ENCODE measurements at places on chromosomes 3 and 15. TPM values are rescaled to one million over a fixed set of nuclear protein-coding genes. Genes with fewer than 3 reads are reported as not detected.

- DNase-seq: no peak
Measured at GRCh38 chr15:25241241-25241801, 197.5 kb downstream of the UBE3A start.

SNRPN gene
- total RNA-seq: 234 TPM

- no peak for DNase-seq
Measured at GRCh38 chr3:192889679-192890078, 28.0 kb downstream of the MB21D2 start.

ZDHHC3 gene
- total RNA-seq: 50.1 TPM

- DNase-seq: no peak
Measured at GRCh38 chr3:172029425-172030098, 9.8 kb upstream of the FNDC3B start.

DNA sequence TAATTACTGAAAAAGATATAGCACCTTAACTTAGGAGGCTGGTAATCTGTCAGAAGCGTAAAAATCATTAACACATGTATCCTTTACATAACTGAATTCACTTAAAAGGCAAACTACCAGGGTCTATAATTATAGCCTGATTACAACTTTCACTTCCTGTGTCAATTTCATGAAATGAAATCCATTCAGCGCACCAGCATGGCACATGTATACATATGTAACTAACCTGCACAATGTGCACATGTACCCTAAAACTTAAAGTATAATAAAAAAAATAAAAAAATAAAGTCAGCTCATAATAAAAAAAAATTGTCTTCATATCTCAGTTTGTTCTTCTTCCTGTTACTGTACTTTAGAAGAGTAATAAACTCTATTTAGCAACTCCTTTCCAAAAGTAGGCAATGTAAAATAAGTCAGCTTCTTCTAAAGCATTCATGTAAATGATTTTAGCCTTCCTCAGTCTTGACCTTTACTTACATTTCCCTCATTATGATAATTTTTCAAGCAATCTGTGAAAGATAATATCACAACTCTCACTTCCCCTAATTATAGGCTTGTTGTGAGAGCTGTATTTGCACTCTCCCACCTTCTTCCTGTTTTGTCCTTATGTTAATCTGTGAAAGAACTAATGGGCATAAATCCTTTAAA is 50.1 kb downstream of the KBTBD8 start:
- no peak for DNase-seq

PRRT3 gene
- 2.5 TPM for total RNA-seq

DNA sequence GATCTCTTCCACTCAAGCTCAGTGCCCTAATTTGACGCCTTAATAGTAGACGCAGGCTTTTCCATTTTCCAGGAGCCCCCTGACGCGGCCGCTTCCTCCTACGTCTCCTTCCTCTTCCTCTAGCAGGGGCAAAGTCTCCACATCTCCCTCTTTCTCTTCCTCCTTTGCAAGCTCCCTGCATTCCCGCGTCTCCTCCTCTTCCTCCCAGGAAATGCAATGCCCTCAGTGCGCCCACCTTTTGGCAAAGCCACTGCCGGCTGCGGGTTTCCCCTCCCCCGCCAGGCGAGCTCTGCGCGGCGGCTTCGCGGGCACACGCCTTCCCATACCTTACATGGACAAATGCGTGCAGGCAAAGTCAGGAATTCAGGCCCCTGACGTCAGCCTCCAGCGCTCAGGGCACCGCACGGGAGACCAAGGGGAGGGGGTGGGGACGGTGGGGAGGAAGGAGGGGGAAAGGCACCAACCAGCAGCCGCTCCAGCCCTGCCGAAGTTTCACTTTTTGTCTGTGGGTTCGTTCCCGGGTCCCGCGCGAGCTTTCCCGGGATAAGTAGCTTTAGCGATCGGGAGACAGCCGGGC is 432 bp upstream of the LPP start:
- DNase-seq: peak; percentile 89

DUSP7 gene
- 15.3 TPM for total RNA-seq

C2CD4A gene
- total RNA-seq: not detected

DNA sequence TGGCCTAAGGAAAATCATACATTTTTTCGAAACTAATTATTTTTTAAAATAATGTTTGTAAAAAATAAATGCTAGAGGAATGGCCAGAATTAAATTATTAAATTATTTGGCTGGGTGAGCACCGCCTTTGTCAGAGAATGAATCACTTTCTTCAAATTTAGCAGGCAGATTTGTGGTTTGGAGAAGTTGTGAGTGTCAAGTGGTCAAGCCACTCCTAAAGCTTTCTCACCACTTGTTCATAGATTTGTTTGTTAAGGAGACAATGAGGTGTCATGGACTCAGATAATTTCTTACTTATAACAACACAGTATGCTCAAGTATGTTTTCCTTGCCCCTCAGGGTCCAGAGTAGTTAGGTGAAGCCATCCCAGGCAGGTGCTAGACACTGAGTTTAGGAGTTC is 196.2 kb downstream of the TUSC7 start:
- peak; percentile 45 for DNase-seq

- peak; percentile 89 for DNase-seq
Measured at GRCh38 chr3:114879059-114880031, 267.7 kb downstream of the ZBTB20 start.

All from LHCN-M2 (cell line).